ENCODE measurements at places on chromosomes 13 and 19.

- DNase-seq = no peak
Measured at GRCh38 chr13:89150362-89150761, 1479.2 kb downstream of the SLITRK5 start.

GRCh38 chr13:110436276-110436675, 125.2 kb downstream of the RAB20 start:
- DNase-seq = no peak

GRCh38 chr19:35209646-35210045, 18.9 kb downstream of the FAM187B start:
- DNase-seq = no peak

DNA sequence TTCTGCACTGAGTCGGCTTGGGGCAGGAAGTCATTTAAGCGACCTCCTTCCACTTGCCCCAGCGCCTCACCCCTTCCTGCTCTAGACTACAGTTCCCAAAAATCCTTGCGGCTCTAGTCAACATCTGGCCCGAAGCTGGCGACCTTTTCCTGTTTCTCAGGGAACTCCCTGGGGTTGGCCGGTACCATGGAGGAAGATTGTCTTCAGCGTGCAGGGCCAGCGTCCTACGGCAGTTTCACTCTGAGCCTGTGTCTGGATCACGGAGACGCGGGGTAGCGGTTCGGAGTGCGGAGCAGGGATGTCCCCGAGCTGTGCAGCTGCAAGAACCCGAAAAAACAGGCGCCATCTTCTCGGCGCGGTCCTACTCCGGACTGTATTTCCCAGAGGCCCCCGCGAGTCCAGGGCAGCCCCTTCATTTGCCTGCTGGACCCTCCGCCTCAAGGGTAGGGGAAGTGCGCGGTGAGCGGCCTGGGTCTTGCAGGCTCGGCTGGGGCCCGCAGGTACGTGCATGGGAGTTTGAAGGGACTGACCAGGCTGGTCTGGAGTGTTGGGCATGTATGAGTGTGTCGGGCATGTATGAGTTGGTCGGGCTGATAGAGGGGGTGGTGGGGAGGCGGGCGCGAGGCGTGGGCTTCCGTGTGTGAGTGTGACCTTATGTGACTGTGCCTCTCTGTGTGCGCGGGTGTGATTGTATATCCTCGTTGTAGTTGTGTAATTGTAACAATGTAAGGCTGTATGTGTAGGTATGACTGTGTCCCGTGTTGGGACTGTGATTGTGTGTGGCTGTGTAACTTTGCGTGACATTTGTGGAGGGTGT, at the start of gene ZNF383:
TSS of gene ZNF383 (plus strand) at position 440 of the 817 bp plus-strand sequence. CDS start 12,240 bp downstream, outside the sequence.
- peak; percentile 82 for DNase-seq

DNA sequence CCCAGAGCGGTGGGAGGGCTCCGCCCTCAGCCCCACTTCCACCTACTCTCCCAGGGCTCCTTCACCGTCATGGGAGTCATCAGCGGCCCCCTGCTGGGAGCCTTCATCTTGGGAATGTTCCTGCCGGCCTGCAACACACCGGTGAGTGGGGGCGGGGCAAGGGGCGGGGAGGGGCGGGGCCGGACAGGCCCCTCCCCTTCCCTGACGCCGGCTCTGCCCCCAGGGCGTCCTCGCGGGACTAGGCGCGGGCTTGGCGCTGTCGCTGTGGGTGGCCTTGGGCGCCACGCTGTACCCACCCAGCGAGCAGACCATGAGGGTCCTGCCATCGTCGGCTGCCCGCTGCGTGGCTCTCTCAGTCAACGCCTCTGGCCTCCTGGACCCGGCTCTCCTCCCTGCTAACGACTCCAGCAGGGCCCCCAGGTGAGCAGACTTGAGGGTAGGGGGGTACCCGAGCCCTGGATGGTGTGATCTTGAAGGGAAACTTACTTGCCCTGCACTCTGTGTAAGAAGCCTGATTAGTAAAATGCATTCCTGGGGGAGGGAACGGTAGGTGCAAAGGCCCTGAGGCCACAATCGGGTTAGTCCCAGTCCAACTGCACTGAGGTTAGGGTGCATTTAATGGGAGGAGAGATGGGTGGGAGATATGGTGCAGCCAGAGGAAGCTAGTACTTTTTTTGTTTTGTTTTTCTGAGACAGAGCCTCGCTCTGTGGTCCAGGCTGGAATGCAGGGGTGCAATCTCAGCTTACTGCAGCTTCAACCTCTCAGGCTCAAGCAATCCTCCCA, 12.1 kb downstream of the SLC5A5 start:
- DNase-seq = no peak

Data from CD4-positive, alpha-beta T cell treated with Interleukin-6 at 100 ng/mL for 8 hours (primary cell).